ENCODE measurements at places on chromosomes 7 and 10. TPM values are rescaled to one million over a fixed set of nuclear protein-coding genes. Genes with fewer than 3 reads are reported as not detected.

Gene C10orf62
- not detected for total RNA-seq

Gene THSD7A
- 0.83 TPM for total RNA-seq

Gene ERVW-1
- total RNA-seq: not detected

Gene VGF
- 0.66 TPM for total RNA-seq

Gene PPP1R3C
- 94.5 TPM for total RNA-seq

Gene DMBT1
- total RNA-seq: under 0.01 TPM

Gene HPSE2
- 0.51 TPM for total RNA-seq

Gene GPNMB
- total RNA-seq: 177 TPM

Gene TBXAS1
- total RNA-seq: 2.1 TPM

Gene DPP6
- total RNA-seq: not detected

Gene GIMAP5
- not detected for total RNA-seq

Gene SFTPA1
- total RNA-seq: not detected

Gene MGAM2
- not detected for total RNA-seq

Measured in fibroblast of lung (primary cell).